ENCODE measurements at places on chromosomes 7 and 10.
A peak's percentile ranks its signal among the peaks of the same experiment; 100 is the strongest.

DNA sequence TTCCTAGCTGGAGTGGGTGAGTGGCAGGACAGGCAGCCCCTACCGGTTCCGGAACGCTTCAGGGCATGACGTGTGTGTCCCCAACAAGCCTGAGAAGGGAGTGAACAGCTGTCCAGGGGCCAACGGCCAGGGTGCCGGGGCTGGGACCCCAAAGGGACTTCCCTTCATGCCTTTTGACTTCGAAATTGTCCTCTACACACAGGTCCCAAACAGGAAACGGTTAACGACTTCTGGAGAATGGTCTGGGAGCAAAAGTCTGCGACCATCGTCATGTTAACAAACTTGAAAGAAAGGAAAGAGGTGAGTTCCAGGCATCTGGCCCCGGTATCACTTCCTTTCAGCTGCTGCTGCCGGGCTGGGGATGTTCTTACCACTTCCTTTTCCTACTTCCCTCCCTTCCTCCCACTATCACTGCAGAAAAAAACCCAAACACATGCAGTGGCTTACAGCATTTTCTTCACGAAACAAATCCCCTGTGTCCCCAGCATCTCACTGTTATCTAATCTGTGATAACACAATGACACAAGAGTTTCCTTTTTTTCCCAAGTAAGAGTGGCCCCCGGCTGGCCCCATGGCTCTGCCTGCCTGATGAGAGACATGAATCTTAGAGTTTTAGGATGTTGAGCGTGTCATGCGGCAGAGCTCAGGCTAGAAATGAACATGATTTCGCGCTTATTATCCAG lies 63.2 kb downstream of the MKI67 start:
- no peak for DNase-seq

- DNase-seq: no peak
Observed at GRCh38 chr10:6494936-6495592, 85.0 kb downstream of the PRKCQ start.

DNA sequence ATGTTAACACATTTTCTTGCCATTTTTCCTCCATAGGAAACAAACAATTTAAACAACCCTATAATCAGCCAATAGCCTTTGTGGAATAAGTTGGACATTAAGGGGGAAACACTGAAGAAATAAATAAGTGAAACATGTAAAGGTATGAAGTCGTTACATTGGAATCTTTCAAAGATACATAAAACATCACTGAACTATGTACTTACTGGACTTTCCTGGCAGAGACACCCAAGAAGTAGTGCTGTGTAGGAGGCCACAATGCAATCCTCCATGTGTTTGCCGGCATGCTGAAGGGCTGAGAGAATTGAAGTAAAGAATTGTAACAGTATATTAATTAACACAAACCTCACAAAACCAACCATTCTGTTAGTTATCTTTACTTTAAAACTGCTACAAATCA lies 76.5 kb upstream of the GRID1 start:
- DNase-seq: no peak

- DNase-seq: no peak
Observed at GRCh38 chr7:117183729-117184128, 139.1 kb downstream of the WNT2 start.

DNA sequence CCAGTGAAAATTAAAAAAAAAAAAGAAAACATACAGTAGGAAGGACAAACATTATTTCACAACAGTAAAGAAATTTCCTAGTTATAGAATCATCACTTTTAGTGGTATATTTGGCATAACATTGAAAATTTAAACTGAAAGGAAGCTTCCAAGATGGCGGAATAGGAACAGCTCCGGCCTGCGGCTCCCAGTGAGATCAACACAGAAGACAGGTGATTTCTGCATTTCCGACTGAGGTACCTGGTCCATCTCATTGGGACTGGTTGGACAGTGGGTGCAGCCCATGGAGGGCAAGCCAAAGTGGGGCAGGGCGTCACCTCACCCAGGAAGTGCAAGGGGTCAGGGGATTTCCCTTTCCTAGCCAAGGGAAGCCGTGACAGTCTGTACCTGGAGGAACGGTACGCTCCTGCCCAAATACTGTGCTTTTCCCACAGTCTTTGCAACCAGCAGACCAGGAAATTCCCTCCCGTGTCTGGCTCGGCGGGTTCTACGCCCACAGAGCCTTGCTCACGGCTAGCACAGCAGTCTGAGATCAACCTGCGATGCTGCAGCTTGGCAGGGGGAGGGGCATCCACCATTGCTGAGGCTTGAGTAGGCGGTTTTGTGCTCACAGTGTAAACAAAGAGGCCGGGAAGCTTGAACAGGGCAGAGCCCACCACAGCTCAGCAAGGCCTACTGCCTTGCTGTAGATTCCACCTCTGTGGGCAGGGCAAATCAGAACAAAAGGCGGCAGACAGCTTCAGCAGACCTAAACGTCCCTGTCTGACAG lies 19.4 kb downstream of the PON3 start:
- DNase-seq: no peak

DNA sequence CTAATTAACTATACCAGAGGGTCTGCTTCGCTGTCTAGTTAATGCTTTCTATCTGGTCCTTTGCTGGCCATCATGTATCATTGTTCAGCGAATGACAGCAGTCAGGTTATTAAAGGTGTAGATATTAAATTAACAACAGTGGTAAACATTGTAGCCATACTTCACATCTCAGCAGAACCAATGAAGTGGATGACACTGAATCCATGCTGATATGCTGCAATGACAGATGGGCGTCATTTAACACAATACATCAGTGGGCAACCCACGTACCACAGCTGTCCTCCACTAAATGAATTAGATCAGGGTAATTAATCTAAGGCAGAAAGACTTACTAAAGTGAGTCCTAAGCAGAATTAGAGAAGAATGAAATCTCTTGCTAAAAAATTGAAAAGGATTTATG lies 767.2 kb downstream of the NXPH1 start:
- DNase-seq: no peak

DNA sequence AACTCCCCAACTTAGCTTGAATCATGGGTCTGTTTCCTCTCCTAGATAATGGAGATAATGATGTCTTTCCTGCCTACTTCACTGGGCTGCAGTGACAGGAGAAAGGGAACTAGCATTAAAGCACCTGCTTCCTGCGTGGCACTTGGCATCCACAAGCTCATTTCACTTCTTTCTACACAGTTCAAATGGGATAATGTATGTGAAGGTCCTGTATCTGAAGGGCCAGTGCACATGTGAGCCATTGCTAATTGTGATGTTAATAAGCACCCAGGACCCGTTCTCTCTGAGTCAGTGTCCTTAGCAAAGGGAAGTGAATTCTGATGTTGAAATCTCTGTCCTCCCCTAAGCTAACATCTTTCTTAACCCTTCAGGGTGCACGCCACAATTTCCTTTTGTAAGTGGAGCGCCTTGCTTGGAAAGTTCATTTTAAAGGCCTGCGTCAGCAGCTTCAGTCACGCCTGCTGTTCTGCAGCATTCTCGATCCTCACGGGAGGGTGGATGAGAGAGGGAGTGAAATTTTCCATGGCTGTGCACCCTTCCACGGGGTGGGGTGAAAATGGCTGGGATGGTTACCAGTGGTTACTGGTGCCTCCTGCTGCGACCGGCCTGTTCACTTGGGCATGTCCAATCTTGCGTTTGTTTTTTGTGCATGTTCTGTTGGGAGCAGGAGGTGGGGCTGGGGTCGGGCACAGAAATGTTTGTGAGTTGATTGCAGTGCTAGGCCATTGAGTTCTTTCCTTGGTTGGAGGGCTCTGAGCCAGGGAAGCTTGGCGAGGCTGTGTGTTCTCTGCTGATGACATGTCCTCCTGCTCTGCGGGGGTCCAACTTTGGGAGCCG lies 59.2 kb downstream of the HK1 start:
- no peak for DNase-seq

- DNase-seq: peak; percentile 74
Observed at GRCh38 chr7:136114966-136115762, 138.0 kb upstream of the MTPN start.

DNA sequence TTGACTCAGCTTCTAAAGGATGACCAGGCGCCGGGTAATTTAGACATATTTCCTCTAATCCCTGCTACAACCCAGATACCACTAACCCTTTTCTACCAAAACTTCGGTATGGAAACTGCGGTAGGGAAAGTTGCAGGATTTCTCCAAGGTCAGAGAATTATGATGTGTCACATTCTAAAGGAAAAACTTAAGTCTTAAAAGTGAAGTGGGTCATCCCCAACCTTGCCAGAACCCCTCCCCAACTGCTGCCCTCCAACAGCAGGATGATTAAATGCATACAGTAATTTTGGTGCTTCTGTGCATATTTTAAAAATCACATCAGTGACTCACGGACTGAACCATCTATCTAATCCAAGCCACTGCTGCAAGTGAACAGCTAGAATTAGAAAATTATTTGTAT lies 52.7 kb downstream of the GRB10 start:
- DNase-seq: no peak

- DNase-seq: no peak
Observed at GRCh38 chr10:44012921-44013320, 364.2 kb upstream of the ZNF32 start.

DNA sequence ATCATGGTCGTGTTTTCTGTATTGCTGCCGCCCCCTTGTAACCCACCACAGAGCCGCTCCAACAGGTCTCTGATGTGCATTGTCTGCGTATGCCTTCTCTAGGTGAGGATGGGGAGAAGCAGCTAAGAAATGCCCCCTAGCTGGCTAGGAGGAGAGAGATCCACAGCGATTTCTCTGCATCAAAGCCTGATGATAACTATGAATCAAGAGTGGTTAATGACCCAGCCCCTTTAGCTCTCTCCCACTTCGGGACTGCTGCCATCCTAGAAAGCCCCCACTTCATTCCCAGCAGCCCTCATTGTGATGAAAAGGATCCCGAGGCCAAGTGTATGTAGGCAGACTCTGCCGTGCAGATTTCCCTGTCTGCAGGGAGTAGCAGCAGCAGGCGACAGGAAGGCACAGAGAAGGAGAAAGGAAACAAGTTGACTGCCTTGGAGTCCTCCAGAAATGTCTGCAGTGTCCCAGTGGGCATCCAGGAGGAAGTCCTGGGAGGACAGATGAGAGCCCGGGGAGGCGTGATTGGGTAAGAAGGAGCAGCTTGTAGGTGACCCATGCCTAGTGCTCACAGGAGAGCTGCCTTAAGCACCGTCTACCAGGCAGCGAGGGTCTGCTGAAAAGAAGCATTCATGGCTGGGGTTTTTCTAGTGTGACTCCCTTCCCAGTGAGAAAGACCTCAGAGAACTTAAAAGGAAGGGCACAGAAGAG lies 2.9 kb downstream of the PLXNA4 start:
- no peak for DNase-seq

GRCh38 chr10:8665322-8665721 lies 610.8 kb downstream of the GATA3 start:
- no peak for DNase-seq
